NCI-H1417 treated with DMSO at 0.1 percent for 48 hours (cell line): ENCODE measurements at places on chromosomes 3 and 15.

GRCh38 chr15:85583923-85584390 is 203.6 kb downstream of the AKAP13 start:
- no peak for DNase-seq

DNA sequence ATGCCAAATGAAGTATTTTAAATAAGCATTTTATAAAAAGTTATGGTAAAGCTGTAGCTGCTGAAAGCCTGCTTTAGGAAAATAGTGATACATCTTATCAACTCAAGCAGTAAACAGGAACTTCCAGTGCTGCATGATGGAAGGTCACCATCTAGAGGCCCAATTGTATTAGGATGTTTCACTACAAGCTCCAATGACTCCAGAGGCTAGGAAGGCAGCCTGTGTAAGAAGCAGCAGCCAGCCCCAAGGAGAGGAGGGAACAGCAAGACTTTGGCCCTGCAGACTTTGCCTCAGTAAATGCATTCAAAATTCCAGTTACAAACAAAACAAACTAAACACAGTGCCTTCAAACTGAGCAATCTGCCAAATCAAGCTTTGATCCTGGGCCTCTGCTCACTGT is 32.1 kb downstream of the ILDR1 start:
- no peak for DNase-seq

- DNase-seq, result no peak
Observed at GRCh38 chr15:54810496-54810895, 386.2 kb downstream of the RSL24D1 start.

DNA sequence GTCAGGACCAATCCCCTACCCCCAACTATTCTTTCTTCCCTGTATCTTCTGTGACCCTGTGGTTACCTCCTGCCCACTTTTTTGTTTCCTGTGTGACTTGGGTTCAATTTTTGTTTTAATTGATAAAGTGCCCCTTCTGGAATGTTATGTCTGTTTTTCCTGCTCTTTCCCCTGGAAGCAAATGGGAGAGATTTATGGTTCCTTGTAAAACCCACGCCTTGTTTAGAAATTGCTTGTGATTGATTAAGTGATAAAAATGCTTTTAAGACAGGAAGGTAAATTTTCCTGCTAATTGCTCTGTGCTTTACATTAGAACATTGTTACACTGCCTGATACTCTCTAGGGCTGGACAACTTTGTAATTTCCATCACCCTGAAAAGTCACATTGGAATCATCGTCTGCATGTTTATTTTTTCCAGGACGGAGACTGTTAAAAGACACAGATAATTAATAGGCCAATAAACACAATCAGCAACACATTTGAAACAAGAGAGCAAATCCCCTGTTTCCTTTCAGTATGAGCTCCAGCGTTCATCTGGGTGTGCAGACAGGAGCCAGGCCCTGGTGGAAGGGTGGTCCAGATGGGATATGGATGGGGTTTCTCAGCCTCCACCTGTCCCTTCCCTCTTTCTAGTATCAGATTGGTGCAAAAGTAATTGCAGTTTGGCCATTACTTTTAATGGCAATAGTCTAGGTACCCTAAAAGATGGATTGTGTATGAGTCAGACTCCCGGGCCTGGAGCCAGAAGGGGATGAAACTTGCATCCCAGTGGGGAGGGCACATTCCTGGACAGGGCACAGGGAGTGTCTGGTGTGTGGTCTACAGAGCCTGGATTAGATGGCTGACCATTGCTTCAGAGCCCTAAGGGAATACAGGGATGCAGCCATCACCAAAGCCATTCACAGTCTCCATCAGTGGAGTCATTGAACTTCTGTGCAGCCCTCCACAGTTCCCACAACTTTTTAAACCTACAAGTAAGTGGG is 58.1 kb upstream of the AGBL1 start:
- DNase-seq, result no peak

DNA sequence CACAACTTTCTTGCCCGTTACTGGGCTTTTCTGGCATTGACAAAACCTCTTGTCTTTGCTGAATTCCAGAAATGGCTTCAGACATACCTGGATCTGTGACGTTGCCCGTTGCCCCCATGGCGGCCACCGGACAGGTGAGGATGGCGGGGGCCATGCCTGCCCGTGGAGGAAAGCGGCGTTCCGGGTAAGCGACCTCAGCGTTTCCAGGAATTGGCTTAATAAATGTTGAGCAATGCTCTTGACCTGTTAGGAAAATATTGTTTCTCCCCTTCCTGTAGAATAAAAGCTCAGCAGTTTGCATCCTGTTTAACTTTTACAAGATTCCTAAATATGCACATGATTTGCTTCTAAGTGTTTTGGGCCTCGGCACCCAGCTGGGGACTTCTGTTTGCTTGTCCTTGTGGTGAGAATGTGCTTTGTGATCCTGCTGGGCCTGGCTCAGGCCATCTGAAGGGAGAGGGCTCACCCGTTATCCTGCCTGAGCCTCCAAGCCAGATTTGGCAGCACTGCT is 46.7 kb downstream of the ARNT2 start:
- DNase-seq, result no peak

GRCh38 chr15:45253330-45253729 is 1.3 kb downstream of the SLC28A2 start:
- DNase-seq, result no peak

GRCh38 chr3:71614426-71614825 is 30.9 kb upstream of the FOXP1 start:
- no peak for DNase-seq

DNA sequence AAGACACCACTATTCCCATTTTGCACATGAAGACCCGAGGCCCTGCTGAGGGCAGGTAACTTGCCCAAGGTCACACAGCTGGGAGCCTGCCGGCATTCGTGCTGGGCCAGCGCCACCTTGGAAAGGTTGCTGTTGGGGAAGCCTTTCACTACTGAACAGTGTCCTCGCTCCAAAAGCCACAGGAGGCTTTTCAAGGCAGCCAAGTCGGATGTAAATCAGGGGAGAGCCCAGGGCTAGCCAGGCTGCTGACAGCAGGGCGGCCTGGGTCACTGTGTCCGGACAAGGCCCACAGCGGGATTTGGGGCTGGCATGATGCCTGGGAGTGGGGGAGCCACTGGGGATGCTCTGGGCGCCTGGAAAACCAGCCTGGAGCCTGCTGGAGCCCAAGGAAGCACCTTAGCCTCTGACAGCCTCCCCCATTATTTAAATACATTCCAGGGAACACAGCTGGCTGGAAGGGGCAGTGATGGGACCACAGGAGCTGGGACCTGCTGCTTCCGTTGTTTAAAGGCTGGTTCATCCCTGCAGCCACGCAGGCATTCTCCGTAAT is 10.5 kb downstream of the SLC6A6 start:
- no peak for DNase-seq

GRCh38 chr3:5607581-5607980 is 420.1 kb downstream of the EDEM1 start:
- no peak for DNase-seq

- no peak for DNase-seq
Observed at GRCh38 chr15:39388118-39388517, 192.8 kb upstream of the THBS1 start.

DNA sequence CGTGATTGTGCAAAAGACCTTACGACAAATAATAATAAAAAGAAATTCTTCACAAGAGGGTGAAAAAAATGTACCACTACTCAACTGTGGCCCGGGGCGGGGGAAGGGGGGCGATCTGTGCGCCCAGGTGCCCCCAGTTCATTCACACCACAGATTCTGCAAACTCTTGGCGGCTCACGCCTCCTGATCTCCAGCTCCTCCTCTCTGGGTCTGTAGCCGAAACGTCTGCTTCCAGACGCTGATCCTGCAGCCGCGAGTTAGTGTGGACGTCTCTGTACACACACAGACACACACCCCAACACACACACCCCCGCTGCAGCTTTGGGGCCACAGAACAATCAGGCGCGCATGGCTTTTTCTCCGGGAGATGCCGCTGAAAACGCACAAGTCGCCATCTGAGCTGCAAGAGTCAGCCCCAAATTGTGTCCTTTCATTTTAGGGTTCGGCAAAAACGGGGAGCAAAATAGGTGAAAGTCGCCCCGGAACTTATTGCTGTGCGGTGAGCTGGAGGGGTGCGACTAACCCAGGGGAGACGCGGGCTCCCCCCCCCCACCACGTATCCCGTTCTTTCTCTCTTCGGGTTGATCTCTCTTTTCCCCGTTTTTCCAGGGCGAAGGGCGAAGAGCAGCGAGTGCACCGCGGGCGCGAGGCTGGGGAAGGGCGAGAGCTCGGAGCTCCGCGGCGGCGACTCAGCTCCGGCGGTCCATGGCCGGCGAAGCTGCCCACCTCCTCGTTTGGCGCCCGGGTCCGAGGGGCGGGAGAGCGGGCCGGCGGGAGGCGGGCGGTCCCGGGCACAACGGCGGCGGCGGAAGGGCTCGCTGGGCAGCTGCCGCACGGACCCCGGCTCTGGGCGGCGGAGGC is 505 bp upstream of the WNT5A start:
- no peak for DNase-seq

GRCh38 chr3:109059264-109059663 is 58.7 kb downstream of the MORC1 start:
- DNase-seq, result no peak

DNA sequence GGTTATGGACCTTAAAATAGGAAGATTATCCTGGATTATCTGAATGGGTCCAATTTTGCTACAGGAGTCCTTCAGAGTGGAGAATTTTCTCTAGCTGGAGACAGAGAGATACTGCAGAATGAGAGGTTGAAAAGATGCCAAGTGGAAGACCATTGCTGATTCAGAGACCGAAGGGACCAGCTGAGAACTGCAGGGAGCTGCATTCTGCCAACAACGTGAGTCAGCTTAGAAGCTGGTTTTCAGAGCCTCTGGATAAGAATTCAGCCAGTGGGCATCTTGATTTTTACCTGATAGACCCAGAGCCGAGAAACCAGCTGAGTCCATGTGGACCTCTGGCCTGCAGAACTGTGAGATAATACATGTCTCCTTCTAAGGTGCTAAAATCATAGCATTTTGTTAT is 234.0 kb downstream of the NR2F2 start:
- no peak for DNase-seq

DNA sequence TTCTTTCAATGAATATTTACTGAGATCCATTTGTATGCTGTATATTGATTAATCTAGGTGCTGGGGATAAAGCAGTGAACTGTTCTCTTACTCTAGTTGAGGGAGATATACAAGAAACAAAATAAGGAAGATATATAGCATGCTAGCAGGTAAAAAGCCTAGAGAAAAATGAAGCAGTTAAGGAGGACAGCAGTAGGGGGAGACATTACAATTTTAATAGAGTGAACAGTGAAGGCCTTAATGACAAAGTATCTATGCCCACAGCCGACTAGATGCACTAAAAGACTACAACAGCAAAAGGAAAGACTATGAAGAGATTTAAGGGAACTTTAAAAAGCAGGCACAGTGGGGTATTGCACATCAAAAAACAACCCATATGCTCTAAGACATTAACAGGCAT is 81.4 kb downstream of the XRN1 start:
- no peak for DNase-seq

- DNase-seq, result no peak
Observed at GRCh38 chr3:129603991-129604749, 2.3 kb downstream of the PLXND1 start.

DNA sequence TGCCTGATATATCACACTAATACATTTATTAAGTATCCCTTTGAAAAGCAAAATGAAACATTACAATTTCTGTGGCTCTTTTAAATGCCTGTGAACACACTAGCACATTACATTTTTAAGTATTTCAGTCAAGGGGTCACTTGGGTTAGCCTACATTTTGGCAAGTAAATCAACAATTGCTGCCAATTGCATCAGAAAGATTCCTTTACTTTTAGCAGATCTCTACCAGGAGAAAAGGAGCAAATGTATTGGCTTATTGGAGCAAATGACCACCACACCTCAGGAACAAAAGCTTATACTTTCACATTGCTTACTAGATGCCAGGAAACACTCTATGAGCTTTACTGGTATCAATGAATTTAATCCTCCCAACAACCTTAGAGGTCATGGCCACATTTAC is 947.1 kb downstream of the FHIT start:
- DNase-seq, result no peak

- no peak for DNase-seq
Observed at GRCh38 chr3:58299839-58300516, 6.1 kb upstream of the RPP14 start.
